ENCODE measurements at places on chromosomes 12 and 14. TPM values are rescaled to one million over a fixed set of nuclear protein-coding genes. Genes with fewer than 3 reads are reported as not detected.

DNA sequence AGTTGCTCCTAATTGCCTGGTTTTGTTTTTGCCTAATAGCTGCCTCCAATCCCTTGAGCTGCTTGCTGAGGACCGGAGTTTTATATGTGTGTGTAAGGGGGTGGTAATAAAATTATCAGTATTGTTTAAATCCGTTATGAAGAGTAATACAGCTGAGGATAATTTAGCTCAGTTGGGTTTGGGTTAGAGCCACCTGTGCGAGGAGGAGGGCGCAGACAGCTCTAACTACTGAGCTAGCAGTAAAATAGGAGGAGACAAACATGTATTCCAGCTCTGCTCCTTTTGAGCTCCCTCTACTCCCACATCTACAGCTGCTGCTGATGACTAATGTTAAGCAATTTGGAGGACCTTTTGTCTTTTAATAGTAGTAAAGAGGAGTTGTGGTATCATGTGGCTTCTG is 61.5 kb downstream of the SPATS2 start:
- no peak for DNase-seq
- H3K4me1 ChIP-seq = no peaks in the 10 kb centered on the region
- H3K27ac ChIP-seq = no peak overlapping the region
- no peaks in the 10 kb centered on the region for H3K36me3 ChIP-seq
- H3K4me3 ChIP-seq = no peak overlapping the region

HNF1A gene
- not detected for polyA plus RNA-seq

GNB3 gene
- polyA plus RNA-seq = 11.6 TPM

DNA sequence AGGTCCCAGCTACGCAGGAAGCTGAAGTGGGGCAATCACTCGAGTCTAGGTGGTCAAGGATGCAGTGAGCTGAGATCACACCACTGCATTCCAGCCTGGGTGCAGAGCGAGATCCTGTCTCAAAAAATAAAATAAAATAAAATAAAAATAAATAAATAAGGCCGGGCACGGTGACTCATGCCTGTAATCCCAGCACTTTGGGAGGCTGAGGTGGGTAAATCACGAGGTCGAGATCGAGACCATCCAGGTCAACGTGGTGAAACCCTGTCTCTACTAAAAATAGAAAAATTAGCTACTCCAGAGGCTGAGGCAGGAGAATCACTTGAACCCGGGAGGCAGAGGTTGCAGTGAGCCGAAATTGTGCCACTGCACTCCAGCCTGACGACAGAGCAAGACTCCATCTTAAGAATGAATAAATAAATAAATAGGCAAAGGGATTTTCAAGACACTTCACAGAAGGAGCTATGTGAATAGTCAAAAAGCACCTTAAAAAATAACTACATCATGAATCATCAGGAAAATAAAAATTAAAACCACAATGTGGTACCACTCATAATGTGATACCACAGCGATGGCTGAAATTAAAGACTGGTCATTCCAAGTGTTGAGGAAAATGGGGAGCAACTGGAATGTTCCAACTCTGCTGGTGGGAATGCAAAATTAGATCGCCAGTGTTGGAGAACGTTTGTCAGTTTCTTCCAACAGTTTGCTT is 92.9 kb upstream of the TBX3 start:
- peaks cover 11% of the 10 kb centered on the region for H3K4me1 ChIP-seq
- H3K4me3 ChIP-seq = no peak overlapping the region
- H3K36me3 ChIP-seq = no peaks in the 10 kb centered on the region
- no peak for DNase-seq

- H3K4me3 ChIP-seq = no peak overlapping the region
- no peaks in the 10 kb centered on the region for H3K4me1 ChIP-seq
- DNase-seq = no peak
- H3K36me3 ChIP-seq = peaks cover 38% of the 10 kb centered on the region
- no peak overlapping the region for H3K27ac ChIP-seq
- H3K27me3 ChIP-seq = no peaks in the 10 kb centered on the region
These were observed 40.4 kb downstream of the TCHP start for GRCh38 chr12:109940339-109940923.

ARID4A gene
- 4.4 TPM for polyA plus RNA-seq

SLC24A4 gene
- 0.32 TPM for polyA plus RNA-seq

GYS2 gene
- polyA plus RNA-seq = 0.05 TPM

Data from adrenal gland (tissue), 19 donors.